ENCODE measurements at places on chromosomes 12 and 14.

DNA sequence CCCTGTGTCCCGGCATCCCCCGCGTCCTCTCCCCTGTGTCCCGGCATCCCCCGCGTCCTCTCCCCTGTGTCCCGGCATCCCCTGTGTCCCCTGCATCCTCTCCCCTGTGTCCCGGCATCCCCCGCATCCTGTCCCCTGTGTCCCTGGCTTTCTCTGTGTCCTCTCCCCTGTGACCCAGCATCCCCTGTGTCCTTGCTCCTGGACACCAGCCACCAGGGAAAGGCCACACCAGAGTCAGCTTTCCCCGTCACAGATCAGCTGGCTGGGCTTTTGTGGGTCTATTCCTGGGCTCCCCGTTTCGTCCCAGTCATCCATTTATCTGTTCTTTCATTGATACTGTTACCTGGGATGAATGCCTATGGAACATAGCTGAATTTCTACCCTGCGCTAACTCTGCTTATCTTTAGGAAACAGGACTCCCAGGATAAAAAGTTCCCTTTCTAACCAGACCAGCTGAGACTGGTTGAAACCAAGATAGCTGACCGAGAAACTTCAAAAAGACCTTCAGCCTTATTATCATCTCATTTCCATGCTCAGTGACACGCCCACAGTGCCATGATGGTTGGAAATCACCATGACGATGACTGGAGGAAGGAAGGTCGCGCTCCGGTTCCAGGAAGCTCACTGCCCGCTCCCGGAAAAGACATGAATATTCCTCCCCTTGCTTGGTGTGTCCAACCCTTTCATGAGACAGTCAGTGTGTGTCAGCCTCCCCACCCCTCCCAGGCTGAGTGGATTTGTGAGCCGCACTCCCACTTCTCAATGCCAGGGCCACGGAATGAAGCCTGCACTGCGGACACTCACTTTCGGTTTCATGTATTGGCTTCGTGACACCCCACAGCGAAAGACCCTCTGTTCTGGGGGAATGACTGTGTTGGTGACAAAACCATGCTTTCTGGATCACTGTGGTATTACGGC is 276.4 kb upstream of the SFSWAP start:
- H3K27ac ChIP-seq: no peak overlapping the region
- no peaks in the 10 kb centered on the region for H3K4me1 ChIP-seq
- H3K4me3 ChIP-seq: no peak overlapping the region
- DNase-seq: no peak

- no peak overlapping the region for H3K4me3 ChIP-seq
- no peak for DNase-seq
- H3K36me3 ChIP-seq: peaks cover 40% of the 10 kb centered on the region
- H3K27ac ChIP-seq: no peak overlapping the region
These were observed 26.0 kb downstream of the SCYL2 start for GRCh38 chr12:100293017-100293416.

DNA sequence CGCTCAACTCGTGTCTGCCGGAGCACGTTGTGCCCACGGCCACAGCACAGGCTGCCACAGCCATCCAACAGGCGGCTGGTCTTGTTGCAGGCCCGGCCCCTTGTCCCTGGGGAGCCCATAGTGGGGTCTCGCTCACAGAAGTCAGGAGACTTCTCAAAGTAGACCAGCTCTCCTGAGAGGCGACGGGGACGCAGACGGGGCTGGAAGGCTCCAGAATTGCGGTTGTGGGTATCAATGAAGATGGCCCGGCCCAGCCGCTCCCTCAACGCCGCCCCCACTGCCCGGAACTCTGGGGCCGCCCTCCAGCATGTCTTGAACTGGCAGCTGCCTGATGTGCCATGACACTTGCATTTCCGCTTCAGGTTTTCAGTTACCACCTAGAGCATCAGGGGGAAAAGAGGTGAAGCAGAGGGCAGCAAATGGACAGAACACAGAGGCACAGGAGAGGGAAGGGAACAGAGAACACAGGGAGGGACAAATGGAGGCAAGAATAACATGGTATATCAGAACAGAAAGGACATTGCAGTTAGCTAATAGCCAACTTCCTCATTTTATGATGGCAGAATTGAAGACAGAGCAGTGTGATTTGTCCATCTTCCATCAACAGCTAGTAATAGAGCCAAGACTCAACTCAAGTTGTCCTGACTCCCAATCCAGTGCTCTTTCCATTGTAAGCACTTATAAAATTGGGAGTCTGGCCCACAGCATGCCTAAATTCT is 5.2 kb downstream of the WNT10B start:
- H3K4me1 ChIP-seq: peaks cover 19% of the 10 kb centered on the region
- H3K27ac ChIP-seq: no peak overlapping the region
- DNase-seq: no peak
- H3K36me3 ChIP-seq: no peaks in the 10 kb centered on the region
- H3K27me3 ChIP-seq: peaks cover 68% of the 10 kb centered on the region
- H3K4me3 ChIP-seq: no peak overlapping the region

DNA sequence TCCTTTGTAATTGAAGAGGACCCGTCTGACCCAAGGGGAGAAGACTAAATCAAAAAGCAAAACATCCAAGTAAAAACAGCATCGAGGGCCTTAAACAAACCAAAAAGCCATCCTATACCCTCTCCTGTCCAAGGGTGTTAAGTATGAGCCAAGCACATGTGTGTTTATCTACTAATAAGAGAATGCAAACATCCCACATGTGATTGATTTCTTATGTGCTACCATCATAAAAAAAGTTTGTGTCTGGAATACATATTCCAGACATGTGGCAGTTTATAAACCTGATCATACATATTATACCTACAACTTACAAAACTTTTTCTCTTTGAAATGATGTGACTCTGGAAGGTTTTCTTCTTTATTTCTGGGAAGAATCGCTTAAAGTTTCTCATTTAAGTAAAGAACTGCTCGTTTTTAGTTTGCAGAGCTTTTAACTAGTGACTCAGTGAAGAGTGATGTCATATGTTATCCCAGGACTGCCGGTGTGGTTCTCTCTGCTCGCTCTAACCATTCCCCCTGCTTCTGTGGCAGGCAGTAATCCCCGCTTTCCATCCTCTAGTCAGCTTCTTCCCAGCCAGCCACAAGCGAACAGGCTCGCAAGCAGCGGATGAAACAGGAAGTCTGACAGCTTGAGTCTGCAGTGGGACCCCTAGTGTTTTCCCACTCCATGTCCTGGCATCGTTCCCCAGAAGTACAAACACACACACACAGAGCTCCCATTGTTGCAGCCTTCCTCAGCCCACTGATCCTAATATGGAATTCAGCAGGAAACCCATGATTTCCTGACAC is 431 bp upstream of the RHOJ start:
- peak overlapping the region; percentile 99 for H3K27ac ChIP-seq
- no peaks in the 10 kb centered on the region for H3K27me3 ChIP-seq
- H3K4me1 ChIP-seq: peaks cover 5% of the 10 kb centered on the region
- peak; percentile 97 for DNase-seq
- no peak overlapping the region for H3K4me3 ChIP-seq
- H3K36me3 ChIP-seq: no peaks in the 10 kb centered on the region

- no peak overlapping the region for H3K4me3 ChIP-seq
- H3K27me3 ChIP-seq: no peaks in the 10 kb centered on the region
- no peak for DNase-seq
- peaks cover 19% of the 10 kb centered on the region for H3K36me3 ChIP-seq
- H3K4me1 ChIP-seq: peaks cover 12% of the 10 kb centered on the region
These were observed 207.9 kb downstream of the TTC7B start for GRCh38 chr14:90608281-90608680.

DNA sequence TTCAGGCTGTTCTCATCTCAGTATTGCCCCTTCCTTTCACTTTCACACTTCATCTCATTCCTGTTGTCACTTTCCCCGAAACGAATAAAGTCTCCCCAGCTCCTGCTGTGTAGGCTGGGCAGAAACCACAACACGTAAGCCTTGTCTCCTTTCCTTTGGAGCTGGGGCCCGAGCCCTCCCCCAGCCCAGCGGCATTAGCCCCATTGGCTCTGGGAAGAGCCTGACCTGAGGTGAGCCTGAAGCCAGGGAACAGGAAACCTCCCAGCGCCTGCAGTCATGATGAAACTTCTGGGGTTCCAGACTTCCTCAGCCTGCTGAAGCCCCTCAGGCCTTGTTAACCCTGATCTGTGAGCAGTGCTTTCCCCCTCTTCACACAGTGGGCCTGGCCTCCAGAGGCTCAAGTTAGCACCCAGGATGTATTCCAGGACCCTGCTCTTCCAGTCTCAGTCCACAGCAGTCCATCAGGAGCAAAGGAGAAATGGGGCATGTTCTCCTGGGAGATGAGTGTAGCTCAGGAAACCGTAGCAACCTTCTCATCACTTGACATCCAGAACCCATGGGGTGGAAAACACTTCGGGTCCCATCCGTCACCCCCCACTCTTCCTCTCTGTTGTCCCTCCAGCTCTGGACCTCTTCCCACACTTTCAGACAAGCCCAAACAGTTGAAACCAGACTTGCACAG is 21.8 kb downstream of the VASH1 start:
- DNase-seq: peak; percentile 44
- H3K4me3 ChIP-seq: peak overlapping the region; percentile 23
- H3K36me3 ChIP-seq: peaks cover 64% of the 10 kb centered on the region
- no peaks in the 10 kb centered on the region for H3K27me3 ChIP-seq
- no peak overlapping the region for H3K27ac ChIP-seq

GRCh38 chr14:20492486-20492885 is 12.9 kb upstream of the RNASE10 start:
- no peaks in the 10 kb centered on the region for H3K27me3 ChIP-seq
- H3K27ac ChIP-seq: no peak overlapping the region
- no peaks in the 10 kb centered on the region for H3K4me1 ChIP-seq
- H3K4me3 ChIP-seq: no peak overlapping the region
- DNase-seq: no peak

- H3K4me1 ChIP-seq: no peaks in the 10 kb centered on the region
- no peak overlapping the region for H3K4me3 ChIP-seq
- no peak overlapping the region for H3K27ac ChIP-seq
- no peaks in the 10 kb centered on the region for H3K27me3 ChIP-seq
- no peaks in the 10 kb centered on the region for H3K36me3 ChIP-seq
- DNase-seq: no peak
These were observed 175.1 kb downstream of the NRXN3 start for GRCh38 chr14:78345131-78345744.

GRCh38 chr14:61492474-61492873 is 171.1 kb downstream of the PRKCH start:
- DNase-seq: no peak
- no peaks in the 10 kb centered on the region for H3K27me3 ChIP-seq
- peak overlapping the region; percentile 54 for H3K27ac ChIP-seq
- H3K36me3 ChIP-seq: no peaks in the 10 kb centered on the region
- H3K4me3 ChIP-seq: peak overlapping the region; percentile 48
- peaks cover 9% of the 10 kb centered on the region for H3K4me1 ChIP-seq

DNA sequence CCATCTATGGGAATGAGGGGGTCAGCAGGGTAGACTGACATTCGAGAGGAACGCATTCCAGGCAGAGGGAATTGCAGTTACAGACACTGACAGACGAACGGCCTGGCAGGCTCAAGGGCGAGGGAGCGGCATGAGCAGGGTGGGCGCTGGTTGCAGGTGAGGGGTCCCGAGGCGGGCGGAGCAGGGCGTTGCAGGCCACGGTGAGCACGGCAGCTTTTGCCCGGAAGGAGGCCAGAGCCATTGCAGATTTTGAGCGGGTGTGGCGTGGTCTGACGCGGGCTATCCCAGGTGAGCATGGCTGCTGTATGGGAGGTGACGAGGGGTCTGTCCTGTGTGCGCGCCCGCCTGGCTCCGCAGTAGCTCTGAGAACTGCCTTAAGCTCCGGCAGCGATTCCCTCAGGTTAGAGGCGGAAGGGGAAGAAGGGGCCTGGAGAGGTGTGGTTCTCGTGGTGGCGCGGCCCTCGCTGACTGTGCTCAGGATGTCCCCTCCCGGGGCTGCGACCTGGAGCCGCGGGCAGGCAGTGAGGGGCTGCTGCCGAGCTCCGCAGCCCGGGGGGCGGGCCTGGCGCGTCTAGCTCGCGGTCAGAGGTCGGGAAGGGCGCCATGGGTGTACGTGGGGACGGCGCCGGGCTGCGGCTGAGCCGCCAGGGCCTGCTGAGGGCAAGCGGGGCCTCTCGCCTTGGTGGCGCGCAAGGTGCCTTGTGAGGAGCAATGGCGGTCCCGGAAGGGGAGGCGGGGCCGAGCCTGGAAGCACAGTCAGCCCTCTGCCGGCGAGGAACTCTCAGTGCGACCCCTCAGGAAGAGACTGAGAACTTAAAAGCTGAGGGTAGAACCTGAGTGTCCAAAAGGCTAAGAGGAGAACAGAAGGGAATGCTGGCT is 177.1 kb downstream of the CACNA1C start:
- H3K4me1 ChIP-seq: no peaks in the 10 kb centered on the region
- no peak overlapping the region for H3K4me3 ChIP-seq
- H3K27ac ChIP-seq: no peak overlapping the region

- DNase-seq: peak; percentile 30
- H3K4me3 ChIP-seq: peak overlapping the region; percentile 77
- H3K27ac ChIP-seq: peak overlapping the region; percentile 50
- H3K27me3 ChIP-seq: peaks cover 28% of the 10 kb centered on the region
- peaks cover 36% of the 10 kb centered on the region for H3K4me1 ChIP-seq
These were observed 2.0 kb downstream of the PAX9 start for GRCh38 chr14:36663404-36664321.

DNA sequence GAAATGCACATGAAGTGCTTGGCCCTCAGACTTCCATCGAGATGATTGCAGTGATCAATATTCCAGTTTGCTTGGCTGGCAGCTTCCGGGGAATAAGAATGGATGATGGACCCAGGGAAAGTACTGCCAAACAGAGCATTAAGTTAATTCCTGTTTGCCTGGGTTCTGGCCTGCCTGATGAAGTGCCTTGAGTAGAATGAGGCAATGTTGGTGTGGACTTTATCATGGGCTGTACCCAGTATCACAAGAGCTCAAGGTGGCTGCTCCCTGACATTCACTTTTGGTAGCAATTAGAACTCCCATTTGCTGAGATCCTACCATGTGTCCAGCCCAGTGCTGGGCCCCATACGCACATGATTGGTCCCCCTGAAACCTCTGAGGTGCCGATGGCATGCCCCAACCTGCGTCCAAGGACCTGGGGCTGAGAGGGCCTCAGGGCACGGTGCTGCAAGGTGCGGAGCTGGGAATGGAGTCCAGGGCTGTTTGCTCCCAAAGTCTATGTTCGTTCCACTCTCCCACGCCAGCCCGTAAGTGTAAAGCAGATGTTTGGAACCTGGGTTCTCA is 80.7 kb downstream of the SLC25A47 start:
- no peaks in the 10 kb centered on the region for H3K36me3 ChIP-seq
- no peaks in the 10 kb centered on the region for H3K27me3 ChIP-seq
- DNase-seq: no peak

DNA sequence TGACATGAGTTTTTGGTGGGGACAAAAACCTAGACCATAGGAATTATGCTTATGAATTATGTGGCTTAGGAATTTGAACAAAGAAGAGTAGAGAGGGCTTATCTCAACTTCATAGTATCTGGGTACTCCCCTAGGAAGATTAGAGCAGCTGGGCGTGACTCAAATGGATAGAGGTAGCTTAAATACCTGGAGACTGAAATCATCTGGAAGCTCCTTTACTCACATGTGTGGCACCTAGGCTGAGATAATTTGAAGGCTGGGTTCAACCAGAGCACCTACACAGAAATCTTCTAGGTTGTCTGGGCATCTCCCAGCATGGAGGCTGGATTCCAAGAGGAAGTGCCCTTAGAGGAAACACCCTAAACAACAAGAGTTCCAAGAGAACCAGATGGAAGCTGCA is 393.9 kb downstream of the ADAMTS20 start:
- no peaks in the 10 kb centered on the region for H3K27me3 ChIP-seq
- no peak overlapping the region for H3K4me3 ChIP-seq
- DNase-seq: no peak

- H3K27me3 ChIP-seq: peaks cover 18% of the 10 kb centered on the region
- no peaks in the 10 kb centered on the region for H3K4me1 ChIP-seq
- no peak overlapping the region for H3K4me3 ChIP-seq
- H3K36me3 ChIP-seq: no peaks in the 10 kb centered on the region
- H3K27ac ChIP-seq: no peak overlapping the region
These were observed 78.4 kb upstream of the WSCD2 start for GRCh38 chr12:108050696-108051095.

- H3K27ac ChIP-seq: peak overlapping the region; percentile 51
- H3K4me3 ChIP-seq: no peak overlapping the region
- DNase-seq: no peak
These were observed 24.5 kb downstream of the PPFIBP1 start for GRCh38 chr12:27548301-27549199.
